Stimulated activated CD8-positive, alpha-beta memory T cell treated with anti-CD3 and anti-CD28 coated beads, Interleukin-7, amount 100 ng/mL, for 1 hour (primary cell): ENCODE measurements at places on chromosomes 1 and 21.
A peak's percentile ranks its signal among the peaks of the same experiment; 100 is the strongest.

DNA sequence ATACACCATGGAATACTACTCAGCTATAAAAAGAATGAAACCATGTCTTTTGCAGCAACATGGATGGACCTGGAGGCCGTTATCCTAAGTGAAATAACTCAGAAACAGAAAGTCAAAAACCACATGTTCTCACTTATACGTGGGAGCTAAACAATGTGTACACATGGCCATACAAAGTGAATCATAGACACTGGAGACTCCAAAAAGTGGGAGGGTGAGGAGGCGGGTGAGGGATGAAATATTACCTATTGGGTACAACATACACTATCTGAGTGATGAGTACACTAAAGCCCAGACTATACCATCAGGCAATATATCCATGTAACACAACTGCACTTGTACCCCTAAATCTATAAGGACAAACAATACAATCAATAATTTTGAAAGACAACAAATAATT, 39.5 kb upstream of the FAM20B start:
- DNase-seq: no peak

DNA sequence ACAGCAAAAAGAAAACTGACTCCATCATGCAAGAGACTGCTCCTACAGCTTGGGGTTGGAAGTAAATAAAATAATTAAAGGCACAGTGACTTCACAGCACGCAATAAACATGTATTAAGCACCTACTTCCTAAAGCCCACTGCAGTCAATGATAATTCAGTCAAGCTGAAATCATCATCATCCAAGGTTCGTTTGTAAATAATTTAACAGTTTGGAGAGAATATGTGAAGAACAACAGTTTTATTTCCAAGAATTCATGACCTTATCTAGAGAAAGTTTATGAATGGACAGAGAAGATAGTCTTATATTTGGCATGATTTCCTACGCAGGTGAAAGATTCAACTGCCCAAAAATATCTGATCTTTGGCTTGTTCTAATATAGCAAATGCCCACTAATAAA, 86.8 kb downstream of the SMYD3 start:
- DNase-seq: no peak

- DNase-seq: no peak
These were observed 11.8 kb upstream of the POGK start for GRCh38 chr1:166827426-166827825.

- DNase-seq: no peak
These were observed 32.2 kb downstream of the BATF3 start for GRCh38 chr1:212667223-212668139.

DNA sequence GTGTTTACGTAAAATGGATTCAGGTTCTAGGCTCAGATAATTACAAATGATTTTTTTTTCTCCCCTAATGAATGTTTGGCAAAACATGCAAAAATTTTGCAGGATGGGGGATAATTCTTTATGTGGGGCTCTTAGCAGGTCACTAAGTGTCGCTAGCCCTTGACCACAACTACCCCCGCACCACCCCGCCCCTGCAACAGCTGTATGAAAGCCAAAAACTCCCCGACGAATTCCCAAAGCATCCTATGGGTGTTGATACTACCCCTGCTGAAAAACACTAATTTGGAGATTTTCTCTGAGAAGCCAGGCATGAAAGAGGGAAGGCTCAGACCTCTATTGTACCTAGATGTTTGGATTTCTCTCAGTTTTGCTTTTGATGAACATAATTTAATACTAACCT, 243.0 kb downstream of the TRABD2B start:
- no peak for DNase-seq

- DNase-seq: peak; percentile 39
These were observed 631 bp upstream of the SPATC1L start for GRCh38 chr21:46184625-46185555.

DNA sequence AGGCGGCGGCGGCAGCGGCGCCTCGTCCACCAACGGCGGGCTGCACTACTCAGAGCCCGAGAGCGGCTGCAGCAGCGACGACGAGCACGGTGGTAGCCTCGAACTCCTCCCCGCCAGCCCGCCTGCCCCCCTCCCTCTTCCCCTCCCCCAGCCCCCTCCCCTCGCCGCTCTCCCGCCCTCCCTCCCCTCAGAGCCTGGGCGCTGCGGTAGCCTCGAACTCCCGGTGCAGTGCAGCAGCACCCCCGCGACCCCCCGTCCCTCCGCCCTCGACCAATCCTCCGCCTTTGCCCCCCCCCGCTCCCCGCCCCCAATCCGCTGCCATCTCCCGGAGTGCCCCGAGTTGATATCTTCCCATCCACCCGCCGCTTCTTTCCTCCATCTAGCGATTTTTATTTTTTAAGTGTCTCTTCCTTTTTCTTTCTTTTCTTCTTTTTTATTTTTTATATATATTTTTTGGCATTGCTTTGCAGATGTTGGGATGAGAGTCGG, 516 bp downstream of the RCOR3 start:
- no peak for DNase-seq

DNA sequence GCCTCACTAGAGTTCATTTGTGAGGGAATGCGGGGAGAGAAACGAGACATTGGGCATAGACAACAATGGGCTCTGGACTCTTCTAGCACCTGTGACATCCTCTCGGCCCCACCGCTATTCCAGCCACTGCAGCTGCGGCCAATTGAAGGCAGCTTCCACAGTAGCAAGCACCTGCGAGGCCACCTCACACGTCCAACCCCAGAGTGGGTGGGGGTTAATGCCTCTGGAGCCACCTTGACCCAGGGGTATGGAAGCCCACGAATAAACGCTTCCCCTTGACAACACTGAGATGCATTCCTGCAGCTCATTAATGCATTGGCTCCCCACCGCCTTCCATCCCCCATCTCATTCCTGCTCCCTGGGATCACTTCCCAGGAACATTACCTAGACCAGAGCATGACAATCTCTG, 104.4 kb downstream of the GLIS1 start:
- no peak for DNase-seq

- DNase-seq: no peak
These were observed 18.2 kb downstream of the TNNT2 start for GRCh38 chr1:201359031-201359872.

GRCh38 chr1:40023379-40023944, 17.1 kb upstream of the CAP1 start:
- DNase-seq: no peak

DNA sequence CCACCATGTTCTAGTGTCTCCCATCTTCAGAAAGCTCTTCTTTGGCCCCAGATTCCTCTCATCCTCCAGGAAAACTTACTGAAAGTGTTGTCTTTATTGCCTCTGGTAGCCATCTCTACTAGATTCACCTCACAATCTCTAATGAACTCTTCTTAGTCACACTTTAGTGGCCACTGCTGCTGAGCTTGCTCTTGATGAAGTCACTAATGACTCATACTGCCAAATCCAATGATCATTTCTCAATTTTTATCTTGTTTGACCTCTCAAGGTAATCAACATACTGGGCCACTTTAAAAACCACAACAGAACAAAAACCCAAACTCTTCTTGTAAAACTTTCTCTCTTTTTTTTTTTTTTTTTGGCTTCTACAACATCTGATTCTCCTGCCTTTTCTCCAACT, 196.4 kb downstream of the LHX8 start:
- DNase-seq: no peak

DNA sequence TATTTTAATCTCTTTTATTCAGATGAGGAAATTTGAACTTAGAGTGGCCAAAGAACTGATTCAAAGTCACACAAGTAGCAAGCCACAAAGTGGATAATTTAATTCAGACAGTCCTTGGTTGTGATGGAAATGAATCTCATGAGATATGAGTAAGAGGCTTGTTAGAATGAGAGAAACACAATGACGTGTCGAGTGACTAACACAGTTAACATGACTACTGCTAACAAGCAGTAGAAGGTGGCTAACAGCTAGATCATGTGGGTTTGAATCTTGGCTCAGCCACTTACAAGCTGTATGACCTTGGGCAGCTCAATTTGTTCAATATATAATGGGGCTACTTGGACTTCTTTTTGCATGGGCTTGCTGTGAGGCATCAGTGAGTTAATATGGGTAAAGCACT, 104.5 kb upstream of the LMO4 start:
- DNase-seq: no peak

- no peak for DNase-seq
These were observed 262.3 kb upstream of the BRINP3 start for GRCh38 chr1:190739926-190740325.

- DNase-seq: no peak
These were observed 6.6 kb upstream of the DOP1B start for GRCh38 chr21:36149788-36150711.

DNA sequence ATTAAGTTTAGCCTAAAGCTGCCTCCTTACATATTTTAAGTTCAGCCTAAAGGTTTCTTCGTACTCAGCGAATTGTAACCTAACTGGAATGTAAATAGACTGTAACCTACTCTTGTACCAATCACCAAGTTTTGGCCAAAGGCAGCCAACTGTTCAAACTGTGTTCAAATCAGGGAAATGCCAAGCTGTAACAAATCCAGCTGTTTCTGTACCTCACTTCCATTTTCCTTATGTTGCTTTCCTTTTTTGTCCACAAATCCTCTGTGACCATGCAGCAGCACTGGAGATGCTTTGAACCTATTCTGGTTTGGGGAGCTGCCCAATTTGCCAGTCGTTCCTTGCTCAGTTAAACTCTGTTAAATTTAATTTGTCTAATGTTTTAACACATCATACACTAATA, 3.2 kb upstream of the APOBEC4 start:
- DNase-seq: no peak

GRCh38 chr1:12372180-12372579, 142.3 kb downstream of the VPS13D start:
- no peak for DNase-seq

- DNase-seq: no peak
These were observed 6.6 kb downstream of the LDLRAD2 start for GRCh38 chr1:21818656-21819055.

GRCh38 chr1:45863218-45863617, 59.8 kb downstream of the MAST2 start:
- DNase-seq: no peak

- no peak for DNase-seq
These were observed 25.3 kb downstream of the SLC30A7 start for GRCh38 chr1:100921110-100921706.

DNA sequence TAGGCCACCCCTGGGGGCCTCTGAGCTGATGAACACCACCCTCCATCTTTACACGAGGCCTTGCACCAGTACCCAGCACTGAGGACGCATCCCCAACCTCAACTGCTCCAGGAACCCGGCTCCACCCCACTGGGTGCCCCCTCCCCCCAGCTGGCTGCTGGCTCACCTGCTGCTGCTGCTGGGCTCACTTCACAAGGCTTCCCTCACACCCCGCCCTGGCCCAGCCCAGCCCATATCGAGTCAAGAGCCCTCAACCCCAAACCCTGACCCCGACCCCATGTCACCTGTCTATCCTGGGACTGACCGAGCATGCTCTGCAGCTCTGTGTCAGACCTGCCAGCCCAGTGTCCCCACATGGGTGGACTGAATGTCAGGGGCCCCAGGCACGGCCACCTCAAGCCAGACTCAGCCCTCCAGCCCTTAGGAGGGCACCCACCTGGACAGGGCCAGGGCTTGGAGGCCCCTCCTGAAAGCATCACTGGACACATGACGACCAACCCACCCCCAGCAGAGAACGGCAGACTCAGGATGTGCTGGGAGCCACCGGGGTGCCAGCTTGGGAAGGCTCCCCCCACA, 21.4 kb downstream of the WNT9A start:
- no peak for DNase-seq

GRCh38 chr1:204882479-204882878, 11.8 kb downstream of the NFASC start:
- no peak for DNase-seq

- no peak for DNase-seq
These were observed 119.1 kb upstream of the ADAR start for GRCh38 chr1:154726896-154727753.

DNA sequence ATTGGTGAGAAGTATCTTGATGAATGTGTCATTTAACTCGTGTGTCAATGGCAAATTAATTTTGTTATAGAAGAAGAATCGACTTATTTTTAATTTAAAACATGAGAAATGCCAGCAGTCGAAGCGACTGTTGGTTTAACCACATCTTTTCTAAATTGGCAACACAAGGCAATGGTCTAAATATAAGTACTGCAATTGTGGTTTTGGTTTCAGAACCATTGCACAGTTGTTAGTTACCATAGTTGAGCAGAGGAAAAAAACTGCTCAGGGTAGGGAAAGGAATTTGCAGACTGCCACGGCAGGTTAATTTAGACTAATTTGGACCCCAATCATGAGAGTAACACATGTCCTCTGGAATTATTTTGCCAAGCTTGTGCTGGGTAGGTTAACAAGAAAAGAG, 185.6 kb upstream of the RUNX1 start:
- no peak for DNase-seq

DNA sequence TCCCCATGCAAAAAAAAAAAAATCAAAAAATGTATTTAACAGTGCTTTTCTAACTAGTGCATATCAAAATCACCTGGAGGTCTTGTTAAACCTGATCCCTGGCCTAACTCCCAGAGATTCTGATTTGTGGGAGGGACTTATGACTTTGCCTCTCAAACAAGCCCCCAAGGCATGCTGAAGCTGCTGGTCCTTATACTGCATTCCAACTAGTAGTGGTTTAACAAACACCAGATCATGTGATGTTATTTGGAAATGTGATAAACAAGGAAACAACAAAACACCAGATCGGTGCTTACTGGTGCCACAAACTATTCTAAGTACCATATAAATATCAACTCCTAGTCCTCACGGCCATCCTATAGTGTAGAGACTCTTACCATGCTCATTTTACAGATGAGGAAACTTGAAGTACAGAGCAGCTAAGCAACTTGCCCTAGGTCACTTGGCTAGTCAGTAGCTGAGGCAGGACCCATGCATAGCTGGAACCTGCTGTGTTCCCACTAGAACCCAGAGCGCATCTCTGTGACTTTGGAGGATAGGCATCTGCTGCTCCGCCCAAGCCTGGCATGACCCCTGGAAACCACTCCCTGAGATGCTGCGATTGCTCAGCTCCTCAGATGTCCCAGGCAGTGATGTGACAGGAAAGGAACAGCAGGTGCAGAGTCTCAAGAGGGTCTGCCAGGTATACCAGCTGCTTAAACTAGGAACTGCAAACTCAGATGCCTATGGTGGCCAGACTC, 38.1 kb downstream of the SOX13 start:
- DNase-seq: no peak

GRCh38 chr1:44029911-44030604, 1.2 kb downstream of the SLC6A9 start:
- DNase-seq: peak; percentile 69

DNA sequence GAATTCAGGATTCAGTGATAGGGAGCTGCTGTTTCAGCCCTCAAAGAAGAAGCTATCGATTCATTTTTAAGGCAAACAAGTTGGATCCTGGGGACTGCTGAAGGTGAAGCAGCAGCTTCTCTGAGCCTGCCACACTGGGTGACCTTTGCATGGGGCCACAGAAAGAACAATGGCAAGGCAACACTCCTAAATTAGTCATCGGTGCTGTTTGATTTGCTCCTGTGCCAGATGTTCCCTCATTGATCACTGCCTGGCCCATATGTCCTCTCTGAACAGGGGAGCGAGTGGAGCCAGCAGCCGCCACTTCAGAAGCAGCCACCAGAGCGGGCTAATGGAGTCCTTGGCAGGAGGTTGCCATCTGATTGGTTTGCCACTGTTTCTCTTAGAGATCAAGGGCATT, 391.5 kb downstream of the NTNG1 start:
- no peak for DNase-seq
